ENCODE measurements at places on chromosomes 13 and 19.

DNA sequence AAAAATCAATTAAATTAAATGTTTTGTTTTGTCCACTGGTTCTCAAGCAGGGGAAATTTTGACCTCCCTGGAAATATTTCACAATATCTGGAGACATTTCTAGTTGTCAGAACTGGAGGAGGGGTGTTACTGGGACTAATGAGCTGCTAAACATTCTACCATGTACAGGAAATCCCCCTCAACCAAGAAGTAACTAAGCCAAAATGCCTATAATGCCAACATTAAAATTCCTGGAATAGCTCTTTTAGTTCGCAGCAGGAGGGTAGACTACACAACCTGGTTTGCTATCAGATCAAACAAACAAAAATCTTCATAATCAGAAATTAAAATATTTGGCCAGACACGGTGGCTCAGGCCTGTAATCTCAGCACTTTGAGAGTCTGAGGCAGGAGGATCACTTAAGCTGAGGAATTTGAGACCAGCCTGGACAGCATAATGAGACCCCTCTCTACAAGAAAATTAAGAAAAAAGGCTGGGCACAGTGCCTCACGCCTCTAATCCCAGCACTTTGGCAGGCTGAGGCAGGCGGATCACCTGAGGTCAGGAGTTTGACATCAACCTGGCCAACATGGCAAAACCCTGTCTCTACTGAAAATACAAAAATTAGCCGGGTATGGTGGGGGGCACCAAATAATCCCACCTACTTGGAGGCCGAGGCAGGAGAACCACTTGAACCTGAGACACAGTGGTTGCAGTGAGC lies 13.7 kb upstream of the SMARCA4 start:
- peak; percentile 71 for DNase-seq

DNA sequence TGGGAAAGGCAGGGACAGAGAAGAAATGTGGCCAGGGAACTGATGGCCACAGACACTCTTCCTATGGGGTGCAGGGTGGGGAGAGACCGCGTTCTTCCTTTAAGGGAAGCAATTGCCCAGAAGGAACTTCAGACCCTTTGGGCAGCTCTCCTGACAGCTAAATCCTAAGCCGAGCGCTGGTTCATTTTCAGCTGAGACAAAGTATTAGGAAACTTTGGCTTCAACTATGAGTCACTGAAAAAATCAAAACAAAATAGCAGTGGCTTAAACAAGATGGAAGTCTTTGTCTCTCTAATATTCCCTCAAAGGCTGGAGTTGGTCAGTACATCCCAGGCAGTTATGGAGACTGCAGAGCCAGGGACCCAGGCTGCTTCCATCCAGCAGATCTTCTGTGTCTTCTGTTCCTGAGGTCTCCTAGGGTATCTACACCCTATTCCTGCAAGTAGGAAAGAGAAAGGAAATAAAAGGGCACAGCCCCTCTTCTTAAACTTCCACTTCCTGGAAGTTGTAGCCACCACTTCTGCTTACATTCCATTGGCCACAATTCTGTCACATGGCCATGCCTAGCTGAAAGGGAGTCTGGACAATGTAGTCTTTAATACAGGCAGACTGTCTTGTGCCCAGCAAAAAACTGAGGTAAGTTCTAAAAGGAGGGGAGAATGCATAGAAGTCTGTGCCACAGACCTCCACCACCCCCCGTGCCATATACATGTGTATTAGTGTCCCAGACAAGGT lies 163.5 kb downstream of the KATNAL1 start:
- DNase-seq = peak; percentile 77

DNA sequence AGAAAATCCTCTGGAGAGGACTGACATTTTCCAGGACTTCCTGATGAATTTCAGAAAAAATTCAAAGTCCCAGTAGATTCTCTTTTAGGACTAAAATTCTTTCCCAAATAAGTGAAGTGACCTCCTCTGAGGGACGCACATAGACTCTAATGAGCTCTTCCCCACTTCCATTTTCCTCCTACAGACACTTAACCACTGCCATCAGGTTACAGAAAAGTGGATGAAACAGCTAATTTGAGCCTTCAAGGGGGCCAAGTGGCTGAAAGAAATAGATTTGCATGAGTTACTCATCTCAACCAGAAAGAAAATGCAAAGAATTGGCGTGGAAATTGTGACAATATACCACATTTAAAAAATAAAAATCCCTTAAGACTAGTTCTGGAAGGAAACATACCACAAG lies 185.3 kb upstream of the EDNRB start:
- no peak for DNase-seq

DNA sequence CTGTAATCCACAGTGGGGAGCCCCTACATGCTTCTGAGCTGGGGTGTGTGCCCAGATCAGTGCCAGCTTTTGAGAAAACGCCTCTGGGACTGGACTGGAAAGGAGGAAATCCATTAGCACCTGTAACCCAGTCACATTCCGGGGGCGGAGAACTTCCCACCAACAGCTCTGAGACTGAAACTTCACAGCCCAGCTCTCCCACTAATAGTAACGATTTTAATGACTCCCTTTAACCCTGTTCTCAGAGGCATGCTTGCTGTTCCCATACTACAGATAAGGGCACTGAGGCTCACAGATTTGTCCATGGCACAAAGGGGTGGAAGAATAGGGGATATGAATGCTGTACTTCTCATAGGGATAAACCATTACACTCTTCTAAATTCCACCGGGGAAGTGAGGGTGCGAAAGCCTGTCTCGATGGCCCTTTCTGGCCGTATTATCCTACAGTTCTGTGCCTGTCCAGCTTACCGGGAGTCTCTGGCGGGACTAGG lies 851 bp downstream of the FBXO46 start:
- DNase-seq = peak; percentile 43

GRCh38 chr13:113794086-113794485 lies 35.1 kb downstream of the TMEM255B start:
- no peak for DNase-seq

GRCh38 chr19:30891051-30891450 lies 458.2 kb downstream of the TSHZ3 start:
- no peak for DNase-seq

DNA sequence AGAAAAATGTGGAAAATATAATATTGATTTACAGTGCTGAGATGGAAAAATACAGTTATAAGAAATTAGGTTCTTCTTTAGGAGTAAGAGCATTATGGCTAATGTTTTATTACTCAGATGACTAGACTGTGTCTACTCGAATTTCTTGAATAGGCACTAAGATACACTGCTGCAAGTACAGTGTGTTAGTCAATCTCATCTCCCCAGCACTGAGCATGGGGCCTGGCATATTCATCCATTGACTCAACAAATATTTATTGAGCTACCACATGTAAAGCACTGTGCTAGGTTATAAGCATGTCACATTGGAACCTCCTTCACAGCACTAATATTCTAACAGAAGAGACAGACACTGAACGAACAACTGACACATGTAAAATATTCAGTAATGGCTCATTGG lies 242.5 kb upstream of the GPC6 start:
- DNase-seq = no peak

GRCh38 chr19:3178377-3178972 lies at the start of gene S1PR4:
S1PR4 (plus strand) TSS chr19:3178769; CDS start chr19:3178793, 24 bp downstream.
- no peak for DNase-seq

- no peak for DNase-seq
These were observed 6.6 kb upstream of the WDFY2 start for GRCh38 chr13:51577690-51578089.

GRCh38 chr13:93771782-93772181 lies 545.2 kb downstream of the GPC6 start:
- no peak for DNase-seq

DNA sequence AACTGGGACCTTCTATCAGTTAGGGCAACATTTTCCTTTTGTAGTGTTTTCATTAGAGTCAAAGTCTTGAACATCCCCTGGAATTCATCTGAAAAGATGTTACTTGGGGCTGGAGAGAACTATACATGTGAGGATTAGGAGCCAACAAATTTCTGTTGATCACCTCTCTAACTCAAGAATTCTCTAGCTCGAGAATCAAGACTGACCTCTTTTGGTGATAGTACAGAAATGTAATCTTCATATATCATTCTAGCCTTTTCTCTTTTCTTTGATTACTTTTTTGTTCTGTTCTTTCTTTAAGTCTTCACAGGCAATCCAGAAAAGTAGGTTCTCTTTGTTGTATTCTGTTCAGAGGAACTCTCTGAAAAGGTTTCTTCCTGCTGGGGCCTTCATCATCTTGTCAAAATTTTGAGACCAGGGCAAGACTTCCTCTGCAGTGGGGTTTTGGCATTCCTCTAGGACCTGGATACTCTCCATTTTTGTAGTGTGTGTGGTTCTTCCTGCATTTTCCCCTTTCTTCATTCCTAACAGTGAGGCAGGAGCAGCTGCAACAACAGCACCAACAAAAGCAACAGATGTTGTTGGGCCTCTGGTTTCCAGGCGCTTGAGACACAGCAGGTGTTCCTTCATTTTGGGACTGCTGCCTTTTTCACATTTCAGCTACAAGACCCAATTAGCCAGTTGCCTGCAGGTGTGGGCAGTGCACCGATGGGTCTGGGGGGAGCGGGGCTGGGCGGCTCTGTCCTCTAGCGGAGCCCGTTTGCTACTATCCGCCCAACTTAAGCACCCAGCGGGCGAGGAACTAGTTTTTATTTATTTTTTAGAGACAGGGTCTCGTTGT lies 26.2 kb downstream of the ELF1 start:
- no peak for DNase-seq

DNA sequence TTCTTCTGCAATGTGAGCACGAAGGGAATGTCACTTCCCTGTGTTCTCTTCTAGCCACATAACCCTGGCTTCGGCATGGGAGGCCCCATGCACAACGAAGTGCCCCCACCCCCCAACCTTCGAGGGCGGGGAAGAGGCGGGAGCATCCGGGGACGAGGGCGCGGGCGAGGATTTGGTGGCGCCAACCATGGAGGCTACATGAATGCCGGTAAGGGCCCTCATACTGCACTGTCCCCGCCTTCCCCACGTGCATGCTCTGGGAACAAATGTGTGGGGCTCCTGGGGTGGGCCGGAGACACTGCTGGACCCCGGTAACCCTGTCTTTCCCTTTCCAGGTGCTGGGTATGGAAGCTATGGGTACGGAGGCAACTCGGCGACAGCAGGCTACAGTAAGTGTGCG lies 17.7 kb upstream of the QTRT1 start:
- no peak for DNase-seq

GRCh38 chr19:14562660-14563589 lies 8.9 kb downstream of the NDUFB7 start:
- DNase-seq = no peak

- DNase-seq = no peak
These were observed 72.4 kb downstream of the SHISA2 start for GRCh38 chr13:25979371-25979770.

DNA sequence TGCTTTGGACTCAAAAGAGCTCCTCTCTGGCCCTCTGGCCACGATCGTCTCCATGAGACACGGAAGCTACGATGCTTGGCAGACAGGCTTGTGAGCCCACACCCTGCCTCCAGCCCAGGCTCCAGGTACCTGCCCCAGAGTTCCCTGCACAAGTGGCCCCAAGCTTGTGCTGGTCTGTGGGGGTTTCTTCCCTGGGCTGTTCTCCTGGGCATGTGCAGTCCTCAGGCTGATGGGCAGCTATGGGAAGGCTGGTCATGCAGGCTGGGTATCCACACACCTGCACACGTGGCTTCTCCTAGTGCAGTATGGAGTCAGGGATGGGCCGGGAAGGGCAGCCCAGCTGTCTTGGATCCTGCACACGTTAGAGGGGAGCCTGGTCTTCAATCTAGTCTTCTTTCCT lies 43.1 kb downstream of the TEX29 start:
- no peak for DNase-seq

DNA sequence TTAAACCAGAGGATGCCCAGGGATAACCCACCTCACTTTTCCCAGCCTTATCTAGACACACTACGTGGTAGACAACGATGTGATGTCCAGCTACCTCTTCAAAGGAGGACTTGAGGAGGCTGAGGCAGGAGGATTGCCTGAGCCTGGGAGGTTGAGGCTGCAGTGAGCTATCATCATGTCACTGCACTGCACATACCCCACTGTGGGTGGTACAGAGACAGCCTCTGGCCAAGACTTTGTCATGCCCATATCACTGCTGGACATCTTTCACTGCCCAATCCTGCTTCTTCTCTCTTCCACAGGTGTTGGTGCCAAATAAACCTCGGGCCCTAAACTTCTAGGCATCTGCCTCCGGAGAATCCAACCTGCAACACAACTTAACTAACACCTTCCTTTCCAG lies 85.8 kb downstream of the FAM216B start:
- DNase-seq = no peak

GRCh38 chr19:12034620-12035019 lies 859 bp downstream of the ZNF433 start:
- peak; percentile 40 for DNase-seq

- DNase-seq = no peak
These were observed 2.7 kb downstream of the AMER2 start for GRCh38 chr13:25169356-25169755.

- peak; percentile 34 for DNase-seq
These were observed 776.9 kb downstream of the GPC5 start for GRCh38 chr13:92175330-92175729.

DNA sequence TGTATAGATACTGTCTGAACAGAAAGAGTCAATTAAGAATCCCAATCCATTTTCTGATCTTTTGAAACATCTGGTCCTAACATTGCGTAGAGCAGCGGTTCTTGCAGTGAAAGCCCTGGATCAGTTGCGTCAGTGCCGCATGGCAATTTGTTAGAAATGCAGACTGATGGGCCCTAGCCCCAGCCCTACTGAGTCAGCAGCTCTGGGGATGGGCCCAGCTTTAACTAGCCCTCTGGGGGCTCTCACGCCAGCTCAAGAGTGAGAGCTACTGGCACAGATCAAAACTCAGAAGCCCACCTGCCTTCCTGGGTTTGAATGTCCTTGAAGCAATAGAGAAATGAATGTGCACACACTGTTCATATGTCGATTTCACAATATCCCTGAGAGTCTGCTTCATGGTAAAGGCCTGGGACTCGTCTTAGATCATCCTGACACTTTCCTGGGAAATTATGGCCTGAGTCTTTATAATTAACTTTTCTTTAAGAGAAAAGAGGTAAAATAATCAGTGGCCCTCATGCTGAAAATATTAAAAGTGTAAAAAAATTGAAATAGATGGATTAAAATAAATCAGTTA lies 206.8 kb upstream of the TMTC4 start:
- peak; percentile 14 for DNase-seq

DNA sequence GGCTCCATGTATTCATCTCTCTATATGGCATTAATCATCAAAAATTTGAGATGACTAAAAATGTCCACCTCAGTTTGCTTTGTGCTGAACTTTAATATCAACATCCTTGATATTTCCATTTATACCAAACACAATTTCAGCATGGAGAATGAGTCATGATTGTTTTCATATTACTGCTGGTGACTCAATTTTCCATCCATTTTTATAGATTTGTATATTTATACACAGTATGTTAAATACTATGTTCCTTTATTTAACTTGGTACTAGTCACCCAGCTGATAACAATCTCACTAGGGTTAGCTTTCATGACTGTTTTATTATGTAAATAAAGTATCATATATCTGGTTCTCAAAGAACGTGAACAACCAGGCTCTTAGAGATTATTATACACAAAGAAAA lies 1255.1 kb downstream of the SLITRK1 start:
- peak; percentile 82 for DNase-seq

DNA sequence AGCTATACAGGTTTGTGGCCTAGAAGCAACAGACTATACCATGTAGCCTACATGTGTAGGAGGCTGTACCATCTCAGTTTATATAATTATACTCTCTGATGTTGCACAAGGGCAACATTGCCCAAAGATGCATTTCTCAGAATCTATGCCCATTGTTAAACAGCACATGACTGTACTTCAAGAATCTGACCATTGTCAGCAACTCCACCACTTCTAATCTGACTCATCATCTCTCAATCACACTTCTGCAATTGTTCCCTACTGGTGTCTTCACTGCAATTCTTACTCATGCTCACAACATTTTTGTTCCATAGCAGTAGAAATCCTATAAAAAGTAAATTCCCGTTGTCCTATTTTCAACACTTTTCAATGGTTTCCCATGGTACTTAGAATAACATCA lies 63.9 kb upstream of the ATXN8OS start:
- DNase-seq = no peak
